ENCODE measurements at places on chromosomes 11 and 22.

DNA sequence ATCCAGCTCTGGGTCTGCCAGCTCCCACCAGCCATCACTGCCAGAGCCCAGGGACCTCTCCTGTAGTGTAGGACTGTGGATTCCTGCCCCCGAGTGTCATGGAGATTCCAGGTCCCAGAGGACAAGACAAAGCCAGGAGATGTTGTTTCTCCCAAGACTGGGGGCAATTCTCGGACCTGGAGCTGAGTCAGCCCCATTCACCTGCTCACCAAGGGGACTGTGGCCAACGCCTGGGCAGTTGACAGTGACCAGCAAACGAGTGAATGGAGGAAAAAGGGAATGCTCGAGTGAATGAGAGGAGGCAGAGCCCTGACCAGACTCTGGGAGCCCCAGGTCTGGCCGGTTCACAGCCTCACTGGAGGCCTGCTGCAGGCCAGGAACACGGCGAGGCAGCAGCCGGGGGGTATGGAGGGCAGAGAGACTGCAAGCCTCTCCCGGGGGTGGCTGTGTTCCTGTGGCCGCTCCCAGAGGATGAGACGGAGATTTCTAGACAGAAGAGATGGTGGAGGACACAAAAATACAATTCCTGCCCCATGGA lies 61.3 kb upstream of the PRR5 start:
- no peak for DNase-seq

DNA sequence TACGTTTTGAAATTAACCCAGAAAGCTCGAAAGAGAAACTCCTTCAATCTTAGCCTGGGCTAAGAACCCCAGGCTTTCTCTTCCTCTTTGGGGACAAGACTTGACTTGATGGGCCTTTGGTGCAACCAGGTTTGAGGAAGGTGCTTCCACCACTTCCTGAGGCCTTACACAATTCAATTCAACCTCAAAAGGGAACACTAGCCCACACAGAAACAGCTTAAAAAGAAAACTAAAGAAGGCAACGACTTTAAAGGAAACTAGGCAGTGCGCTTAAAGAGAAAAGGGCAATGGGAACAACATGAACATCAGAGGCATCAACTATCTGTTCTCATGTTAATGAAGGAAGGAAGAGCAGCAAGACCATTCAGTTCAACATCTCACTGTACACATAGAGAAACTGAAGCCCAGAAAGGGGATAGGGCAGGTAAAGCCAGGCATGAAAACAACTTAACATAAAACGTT lies 24.8 kb downstream of the PAK1 start:
- no peak for DNase-seq

DNA sequence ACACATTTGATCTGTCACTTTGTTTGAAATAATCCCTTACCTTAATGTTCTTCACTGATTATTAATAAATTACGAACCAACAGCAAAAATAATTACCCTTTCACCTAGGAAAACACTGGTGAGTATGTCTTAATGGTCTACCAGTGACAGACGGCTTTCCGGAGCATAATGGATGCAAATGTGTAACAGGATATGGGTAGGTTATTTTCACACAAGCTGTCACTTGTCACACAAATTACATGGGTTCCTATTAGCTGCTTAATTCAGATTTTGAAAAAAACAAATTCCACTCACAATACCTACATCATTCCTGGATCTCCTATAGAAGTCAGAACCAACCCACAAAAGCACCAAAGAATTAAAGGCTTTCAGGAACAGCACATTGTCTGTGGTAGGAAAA lies 127.9 kb downstream of the WT1 start:
- no peak for DNase-seq

GRCh38 chr11:124900464-124900863 lies 2.8 kb upstream of the ROBO4 start:
- DNase-seq, result no peak

- DNase-seq, result no peak
Observed at GRCh38 chr11:790721-791564, 1.1 kb upstream of the CEND1 start.

GRCh38 chr11:35321111-35321510 lies 98.2 kb downstream of the SLC1A2 start:
- no peak for DNase-seq

GRCh38 chr11:16512899-16513241 lies 156.5 kb upstream of the SOX6 start:
- no peak for DNase-seq

GRCh38 chr11:64720640-64721358 lies 2.2 kb downstream of the NRXN2 start:
- DNase-seq, result no peak

GRCh38 chr22:49329636-49330035 lies 498.0 kb downstream of the BRD1 start:
- no peak for DNase-seq

DNA sequence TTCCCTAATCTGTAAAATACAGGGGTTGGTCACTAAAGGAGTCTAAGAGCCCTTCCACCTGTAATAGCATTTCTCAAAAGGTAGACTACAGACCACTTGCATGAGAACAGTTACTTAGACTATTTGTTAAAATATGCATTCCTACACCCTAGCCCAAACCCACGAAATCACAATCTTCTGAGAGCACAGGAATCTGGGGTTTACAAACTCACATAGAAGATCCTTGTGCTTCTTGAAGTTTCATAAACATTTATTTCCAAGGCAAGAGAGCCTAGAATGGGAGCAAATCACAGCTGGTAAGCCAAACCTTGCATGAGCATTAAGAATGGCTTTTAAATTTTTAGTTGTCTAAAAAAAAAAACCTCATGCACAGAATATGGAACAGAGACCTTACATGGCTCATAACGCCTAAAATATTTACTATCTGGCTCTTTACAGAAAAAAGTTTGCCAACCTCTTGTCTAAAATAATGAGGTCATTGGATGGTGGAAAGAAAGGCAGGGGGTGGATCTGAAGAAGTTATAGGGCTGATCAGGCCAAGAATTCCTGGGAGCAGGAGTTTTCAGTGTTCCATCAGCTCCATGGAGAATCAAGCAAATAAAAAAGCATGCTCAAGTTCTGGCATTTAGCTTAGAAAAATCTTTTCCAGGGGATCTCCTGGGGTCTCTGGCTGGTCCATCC lies 133.4 kb downstream of the CCDC34 start:
- DNase-seq, result no peak

- peak; percentile 18 for DNase-seq
Observed at GRCh38 chr11:20156876-20157613, 3.2 kb downstream of the DBX1 start.

DNA sequence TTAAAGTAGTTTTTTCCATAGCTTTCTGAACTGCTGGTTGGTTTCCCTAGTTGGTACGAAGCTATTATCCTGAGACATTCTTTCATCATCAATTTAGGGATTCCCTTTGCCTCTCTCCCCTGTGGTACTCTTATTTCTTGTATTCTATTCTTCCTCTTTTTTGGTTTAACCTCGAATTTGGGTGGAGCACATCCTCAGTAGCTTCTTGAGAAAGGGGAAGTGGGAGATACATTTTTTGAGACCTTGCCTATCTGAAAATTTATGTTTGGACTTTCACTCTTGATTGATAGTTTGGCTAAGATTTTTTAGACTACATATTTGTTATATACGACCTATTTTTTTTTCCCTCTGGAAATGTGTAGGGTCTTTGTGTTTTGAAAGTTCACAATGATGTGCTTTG lies 121.7 kb upstream of the ZBED5 start:
- no peak for DNase-seq

GRCh38 chr22:35866651-35867050 lies 149.0 kb downstream of the APOL5 start:
- DNase-seq, result no peak

- DNase-seq, result no peak
Observed at GRCh38 chr22:43988960-43989359, 33.7 kb downstream of the SAMM50 start.

- no peak for DNase-seq
Observed at GRCh38 chr11:28257761-28258160, 149.6 kb downstream of the METTL15 start.

GRCh38 chr22:19524170-19525115 lies at the start of gene CLDN5:
CLDN5 (minus strand) TSS chr22:19524410; CDS start chr22:19524255, 155 bp downstream.
- no peak for DNase-seq

- no peak for DNase-seq
Observed at GRCh38 chr22:45997077-45997776, 20.3 kb upstream of the WNT7B start.

DNA sequence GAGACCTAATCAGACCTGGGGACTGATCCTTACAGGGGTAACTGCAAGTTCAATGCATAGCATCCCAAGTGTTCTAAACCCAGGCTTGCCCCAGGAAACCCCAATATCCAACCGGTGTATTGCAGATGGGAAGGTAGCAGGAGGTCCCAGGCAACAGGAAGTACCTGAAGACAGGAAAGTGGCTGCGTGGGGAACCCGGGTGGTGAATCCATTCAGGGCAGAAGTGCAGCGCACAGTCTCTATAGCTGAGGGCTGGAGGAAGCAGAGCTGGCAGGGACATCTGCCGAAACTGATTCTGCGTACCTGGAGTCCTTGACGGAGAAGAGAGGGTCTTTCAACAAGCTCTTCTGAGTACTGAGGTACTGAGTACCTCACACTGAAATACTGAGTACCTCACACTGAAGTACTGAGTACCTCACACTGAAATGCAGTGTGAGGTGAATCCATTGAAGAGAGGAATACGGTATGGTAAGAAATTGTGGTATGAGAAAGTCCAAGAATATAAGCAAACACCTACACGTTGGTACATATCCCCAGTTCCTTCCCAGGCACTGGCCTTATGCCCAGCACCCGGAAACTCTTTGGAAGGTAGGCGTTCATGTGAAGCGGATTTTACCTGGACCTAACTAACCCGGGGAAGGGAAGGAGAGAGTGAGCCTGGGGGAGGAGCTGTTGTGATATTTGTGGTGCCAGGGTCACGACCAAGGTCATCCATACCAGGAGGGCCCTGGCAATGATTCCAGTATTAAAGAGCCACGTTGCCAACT lies 20.1 kb downstream of the SCN4B start:
- no peak for DNase-seq

DNA sequence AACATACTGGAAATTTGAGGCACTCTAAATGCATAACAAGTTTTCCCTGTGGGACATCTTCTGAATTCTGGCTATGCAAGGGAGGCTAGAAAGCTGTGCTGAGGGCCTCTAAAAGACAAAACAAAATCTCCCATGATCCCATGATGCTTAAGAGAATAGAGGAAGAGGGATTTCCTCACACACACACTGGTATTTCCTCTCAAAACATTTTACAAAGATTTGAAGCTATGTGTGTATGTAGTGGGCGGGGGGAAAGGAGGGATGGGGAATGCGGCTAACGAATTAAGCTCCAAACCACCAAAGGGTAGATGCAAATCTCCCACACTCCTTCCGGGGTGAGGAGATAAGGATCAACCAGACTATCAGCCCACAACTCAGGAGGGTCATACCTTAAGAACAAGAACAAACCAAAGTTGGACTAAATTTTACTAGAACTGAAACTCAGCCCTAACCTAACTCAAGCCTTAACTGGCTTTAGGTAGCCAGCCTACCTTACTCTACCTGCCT lies 6.0 kb downstream of the OR2AT4 start:
- no peak for DNase-seq

DNA sequence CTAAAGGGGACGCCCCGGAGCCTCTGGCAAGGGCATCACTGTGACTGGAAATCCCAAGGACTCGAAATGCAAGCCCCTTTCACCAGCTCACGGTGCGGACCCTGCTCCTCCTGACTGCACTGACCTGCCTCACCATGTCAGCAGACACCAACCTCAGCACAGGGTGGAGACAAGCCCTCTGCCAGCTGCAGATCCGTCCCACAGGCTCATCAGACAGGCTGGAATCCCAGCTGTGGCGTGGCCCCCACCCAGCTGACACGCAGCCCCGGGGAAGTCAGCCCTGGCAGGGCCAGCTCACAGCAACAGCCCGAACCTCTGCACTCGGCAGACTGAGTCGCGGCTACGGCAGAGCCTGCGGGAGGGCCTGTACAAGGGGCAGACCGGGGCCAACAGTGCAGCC lies 36.8 kb downstream of the BRD1 start:
- no peak for DNase-seq

GRCh38 chr11:62664405-62665074 lies 470 bp downstream of the C11orf98 start:
- DNase-seq, result peak; percentile 46

DNA sequence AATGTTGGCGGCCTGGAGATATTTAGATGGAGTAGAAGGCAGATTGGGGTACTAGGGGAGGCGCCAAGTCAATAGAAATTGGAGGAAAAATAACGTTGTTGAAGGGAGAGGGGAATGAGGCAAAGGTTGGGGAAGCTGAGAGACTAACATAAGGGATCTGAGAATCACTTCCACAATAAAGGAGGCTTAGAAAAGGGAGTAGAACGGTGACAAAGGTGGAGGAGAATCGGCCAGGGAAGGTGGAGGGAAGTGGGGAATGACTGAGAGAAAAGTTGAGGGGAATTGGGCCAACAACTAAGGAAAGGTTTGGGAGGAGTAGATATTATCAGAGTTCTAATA lies 510 bp downstream of the PPME1 start:
- DNase-seq, result no peak

- DNase-seq, result no peak
Observed at GRCh38 chr11:74015919-74016684, 7.2 kb upstream of the UCP3 start.

GRCh38 chr22:33707581-33707980 lies 212.7 kb downstream of the LARGE1 start:
- no peak for DNase-seq

GRCh38 chr11:86126862-86127261 lies 58.0 kb upstream of the PICALM start:
- DNase-seq, result no peak

DNA sequence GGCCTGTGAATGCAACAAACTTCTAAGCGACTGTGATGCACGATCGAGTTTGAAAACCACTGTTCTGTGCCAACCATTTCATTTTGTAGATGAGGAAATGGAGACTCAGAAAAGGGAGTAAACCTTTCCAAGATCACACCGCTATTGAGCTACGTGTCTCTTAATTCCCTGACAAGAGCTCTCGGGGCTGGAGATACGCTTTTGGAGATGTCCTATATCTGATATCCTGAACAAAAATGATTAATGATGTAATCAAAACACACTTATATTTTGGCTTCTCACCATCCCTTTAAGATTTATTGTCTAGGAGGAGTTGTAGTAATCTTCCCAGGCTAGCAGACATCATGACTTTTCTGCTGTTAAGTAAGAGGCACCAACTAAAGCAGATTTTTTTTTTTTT lies 1.7 kb upstream of the PARVA start:
- DNase-seq, result no peak

DNA sequence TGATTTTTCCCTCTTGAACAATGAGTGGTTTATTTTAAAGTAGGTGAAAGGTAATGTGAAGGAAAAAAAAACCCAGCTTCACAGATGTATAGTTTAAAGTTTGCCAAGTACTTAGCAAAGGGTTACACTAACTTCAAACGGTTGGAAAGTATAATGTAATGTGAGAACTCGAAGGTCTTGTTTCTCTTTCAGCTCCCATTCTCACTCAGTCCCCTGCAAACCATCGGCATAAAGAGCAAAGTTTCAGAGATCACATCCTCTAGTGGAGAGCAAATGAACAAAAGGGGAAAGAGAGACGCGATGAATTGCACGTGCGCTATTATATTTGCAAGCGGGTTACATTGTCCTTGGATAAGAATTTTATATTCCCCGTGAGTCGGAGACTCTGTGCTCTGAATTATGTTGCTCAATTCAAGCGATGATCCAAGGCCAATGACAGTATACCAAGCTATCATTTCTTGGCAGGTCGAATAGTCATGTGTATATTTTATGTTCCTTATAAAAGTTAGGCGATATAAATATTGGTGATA lies 37.6 kb upstream of the BIRC3 start:
- no peak for DNase-seq
